ENCODE measurements at places on chromosomes 5 and 9.
A peak's percentile ranks its signal among the peaks of the same experiment; 100 is the strongest.

DNA sequence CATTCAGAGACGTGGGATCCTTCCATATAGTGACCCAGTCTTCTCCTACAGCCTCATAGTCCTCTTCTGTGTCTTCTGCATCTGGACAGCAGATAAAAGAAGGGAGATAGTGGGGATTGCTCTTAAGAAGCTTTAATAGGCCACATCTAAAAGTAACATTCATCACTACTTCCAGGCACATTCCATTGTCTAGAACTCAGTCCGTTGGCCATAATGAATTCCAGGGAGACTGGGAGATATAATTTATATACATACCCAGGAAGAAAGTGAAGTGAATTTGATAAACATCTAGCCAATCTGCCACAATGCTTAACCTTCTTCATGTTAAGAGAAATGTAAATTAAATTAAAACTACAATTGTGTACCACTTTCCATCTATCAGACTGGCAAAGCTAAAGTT is 22.5 kb upstream of the GLIPR2 start:
- no peak for DNase-seq

DNA sequence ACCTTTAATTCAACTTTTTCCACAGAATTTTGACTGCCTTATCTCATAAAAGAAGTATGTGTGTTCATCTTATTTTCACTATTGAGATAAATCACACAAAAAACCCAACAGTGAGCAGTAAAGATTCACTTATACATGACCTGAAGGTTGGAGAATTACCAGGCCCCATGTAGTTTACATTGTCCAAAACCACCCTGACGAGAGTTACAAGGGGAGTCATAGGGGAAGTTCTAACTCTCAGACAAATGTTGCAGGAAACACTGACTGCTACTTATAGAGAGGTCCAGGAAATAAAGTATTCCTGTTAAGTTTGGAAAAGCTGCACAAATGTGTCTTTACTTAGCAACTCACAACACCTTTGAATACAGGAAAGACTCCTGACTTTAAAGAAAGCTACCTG is 14.1 kb downstream of the SPATA9 start:
- DNase-seq, result no peak

GRCh38 chr5:173315495-173316338 is 12.5 kb downstream of the STC2 start:
- peak; percentile 55 for DNase-seq

GRCh38 chr5:98217138-98217537 is 556.3 kb upstream of the RGMB start:
- no peak for DNase-seq

- DNase-seq, result no peak
These were observed 420.9 kb downstream of the IRX2 start for GRCh38 chr5:2330325-2331130.

DNA sequence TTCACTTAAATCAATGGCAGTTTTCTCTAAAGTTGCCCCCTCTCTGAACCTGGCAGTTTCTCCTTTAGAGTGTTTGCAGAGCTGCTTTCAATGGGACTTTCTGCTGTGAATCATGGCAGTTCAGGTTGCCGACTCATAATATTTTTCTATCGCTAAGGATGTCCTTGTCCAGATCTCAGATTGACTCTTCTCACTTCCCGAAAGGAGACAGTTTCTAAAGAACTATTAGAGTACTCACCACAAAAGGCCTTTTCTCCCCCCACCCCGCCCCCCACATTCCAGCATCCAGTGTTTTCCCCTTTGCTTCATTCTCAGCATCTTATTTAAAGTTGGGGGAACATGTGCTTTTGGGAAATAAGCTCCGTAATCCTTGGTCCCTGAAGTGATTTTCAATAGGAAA is 443.5 kb upstream of the KLF4 start:
- DNase-seq, result no peak

DNA sequence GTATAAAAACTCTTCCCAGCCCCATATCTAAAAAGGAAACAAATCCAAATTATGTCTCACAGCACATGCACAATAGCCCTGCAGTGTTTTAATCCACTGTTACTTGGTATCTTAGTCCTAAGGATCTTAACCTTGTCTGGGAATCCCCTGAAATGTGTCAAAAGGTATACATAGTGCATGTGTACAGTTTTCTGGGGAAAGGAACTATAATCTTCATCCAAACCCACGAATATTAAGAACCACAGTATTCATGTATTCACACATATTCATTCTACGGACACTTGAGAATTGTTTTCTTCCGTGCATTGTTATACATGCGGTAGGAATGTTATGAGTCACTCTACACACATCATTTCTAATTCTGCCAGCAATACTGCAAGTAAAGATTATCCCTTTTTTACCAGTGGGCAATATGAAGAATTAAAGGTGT is 47.8 kb upstream of the SNX2 start:
- no peak for DNase-seq

GRCh38 chr5:179716286-179716685 is 16.3 kb upstream of the MAML1 start:
- DNase-seq, result no peak

GRCh38 chr5:54774281-54775170 is 210.9 kb downstream of the ESM1 start:
- no peak for DNase-seq

DNA sequence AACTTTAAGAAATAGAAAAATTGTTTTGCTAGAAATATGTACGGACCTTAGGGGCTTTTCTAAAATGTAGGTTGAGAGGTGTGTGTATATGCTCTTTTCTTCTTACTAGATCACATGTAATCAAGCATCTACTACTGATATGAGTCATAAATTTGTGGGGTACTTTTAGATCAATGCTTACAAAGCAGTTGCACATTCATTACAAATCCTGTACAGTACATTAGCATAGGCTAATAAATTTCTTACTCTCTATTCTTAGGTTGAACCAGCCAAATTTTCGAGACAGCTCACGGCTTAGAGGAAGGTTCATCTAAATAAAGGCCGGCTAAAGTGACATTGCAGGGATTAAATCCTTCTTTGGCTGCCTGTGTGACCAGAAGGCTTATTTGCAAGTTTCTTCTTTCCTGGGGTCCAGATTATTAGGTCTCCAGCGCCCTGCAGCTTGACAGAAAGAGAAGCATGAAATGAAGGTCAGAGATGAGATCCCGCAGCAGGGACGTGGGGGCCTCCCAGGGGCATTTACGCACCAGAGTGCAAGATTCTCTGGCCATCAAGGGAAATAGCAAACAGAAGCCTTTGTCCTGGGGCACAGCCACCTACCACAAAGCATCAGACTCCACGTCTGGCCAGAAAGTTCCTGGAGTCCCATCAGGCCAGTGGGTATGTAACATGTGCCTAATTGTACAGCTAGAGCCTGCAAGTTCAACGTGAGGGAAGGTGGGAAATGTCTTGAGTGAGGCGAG is 53.0 kb downstream of the NIM1K start:
- DNase-seq, result no peak

GRCh38 chr9:15018096-15018637 is 107.9 kb upstream of the FREM1 start:
- no peak for DNase-seq

DNA sequence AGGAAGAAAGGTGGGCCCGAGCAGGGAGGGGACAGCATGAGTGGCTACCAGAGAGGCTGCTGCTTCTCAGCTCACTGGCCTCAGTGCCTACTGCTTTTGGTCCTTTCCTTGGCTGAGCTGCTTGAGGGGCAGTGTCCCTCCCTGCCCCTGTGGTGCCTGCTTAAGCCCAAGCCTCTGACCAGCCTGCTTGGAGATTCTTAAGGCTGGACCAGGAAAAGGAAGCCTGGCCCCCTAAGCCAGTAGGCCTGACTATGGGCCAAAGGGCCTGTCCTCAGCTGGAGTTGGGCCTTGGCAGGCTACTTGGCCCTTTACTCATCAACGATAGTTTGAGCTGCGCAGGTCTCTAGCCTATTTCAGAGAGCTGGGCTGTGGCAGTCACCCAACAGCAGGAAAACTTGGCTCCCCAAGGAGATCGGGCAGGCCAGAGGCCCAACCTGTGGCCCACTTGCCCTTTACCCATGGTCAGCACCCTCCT is 24.9 kb downstream of the TCF7 start:
- DNase-seq, result no peak

- no peak for DNase-seq
These were observed 23.6 kb downstream of the TERT start for GRCh38 chr5:1270933-1271914.

DNA sequence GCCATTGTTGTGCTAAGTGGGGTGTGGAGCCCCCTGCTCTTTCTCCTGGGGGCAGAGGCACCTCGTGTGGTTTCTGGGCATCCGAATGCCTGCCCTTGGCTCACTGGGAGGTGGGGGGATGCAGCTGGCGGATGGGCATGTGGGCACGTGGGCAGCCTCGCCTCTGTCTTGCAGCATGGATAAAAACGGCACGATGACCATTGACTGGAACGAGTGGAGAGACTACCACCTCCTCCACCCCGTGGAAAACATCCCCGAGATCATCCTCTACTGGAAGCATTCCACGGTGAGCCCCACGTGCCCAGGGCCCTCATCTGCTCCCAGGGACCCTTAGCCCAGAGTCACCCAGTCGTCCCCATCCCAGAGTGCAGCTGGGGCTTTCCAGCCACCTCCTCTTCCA is 25.3 kb downstream of the PTGES2 start:
- no peak for DNase-seq

DNA sequence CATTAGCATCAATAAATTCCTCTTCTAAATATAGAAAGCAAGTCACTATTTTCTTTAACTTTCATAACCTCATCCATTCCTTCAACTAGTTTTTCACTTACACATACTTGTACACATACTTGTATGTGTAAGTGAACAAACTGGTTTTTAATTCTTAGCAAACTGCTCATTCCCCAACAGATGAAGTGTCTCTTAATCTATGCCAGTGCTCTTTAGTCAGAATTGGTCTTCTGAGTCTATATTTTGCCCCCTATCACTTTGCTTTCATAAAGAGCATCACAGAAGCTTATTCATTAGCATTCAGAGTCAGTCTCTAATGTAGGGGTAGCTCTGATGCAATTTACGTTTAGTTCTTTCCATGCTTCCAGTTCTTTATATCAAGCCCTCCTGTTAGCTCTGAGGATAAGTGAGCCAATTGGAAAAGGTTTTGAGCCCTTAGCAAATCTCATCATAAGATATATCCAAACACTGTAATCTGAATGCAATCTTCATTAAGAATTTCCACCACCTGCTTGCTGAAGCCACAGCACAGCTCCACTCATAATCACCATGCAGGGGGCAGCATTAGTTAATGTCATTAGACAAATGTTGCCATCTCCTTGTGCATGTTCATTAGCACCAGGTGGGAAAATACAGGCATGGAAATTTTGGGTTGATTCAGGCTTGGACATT is 178.5 kb upstream of the SLC24A2 start:
- no peak for DNase-seq

Data from putamen (tissue), 1 donor.